ENCODE measurements at places on chromosomes 1 and 21.

DNA sequence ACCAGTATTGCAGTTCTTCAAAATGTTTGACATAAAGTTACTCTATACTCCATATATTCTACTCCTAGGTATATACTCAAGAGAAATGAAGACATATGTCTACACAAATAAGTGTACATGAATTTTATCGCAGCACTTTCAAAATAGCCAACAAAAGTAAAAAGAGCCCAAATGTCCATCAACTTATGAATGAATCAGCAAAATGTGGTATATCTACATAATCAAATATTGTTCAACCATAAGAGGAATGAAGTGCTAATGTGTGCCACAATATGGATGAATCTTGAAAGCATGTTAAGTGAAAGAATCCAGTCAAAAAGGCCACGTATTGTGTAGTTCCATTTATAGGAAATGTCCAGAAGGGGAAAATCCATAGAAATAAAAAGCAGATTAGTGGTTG is 98.6 kb upstream of the F3 start:
- no peak for DNase-seq

- DNase-seq: no peak
Observed at GRCh38 chr1:60367532-60367931, 294.0 kb upstream of the C1orf87 start.

DNA sequence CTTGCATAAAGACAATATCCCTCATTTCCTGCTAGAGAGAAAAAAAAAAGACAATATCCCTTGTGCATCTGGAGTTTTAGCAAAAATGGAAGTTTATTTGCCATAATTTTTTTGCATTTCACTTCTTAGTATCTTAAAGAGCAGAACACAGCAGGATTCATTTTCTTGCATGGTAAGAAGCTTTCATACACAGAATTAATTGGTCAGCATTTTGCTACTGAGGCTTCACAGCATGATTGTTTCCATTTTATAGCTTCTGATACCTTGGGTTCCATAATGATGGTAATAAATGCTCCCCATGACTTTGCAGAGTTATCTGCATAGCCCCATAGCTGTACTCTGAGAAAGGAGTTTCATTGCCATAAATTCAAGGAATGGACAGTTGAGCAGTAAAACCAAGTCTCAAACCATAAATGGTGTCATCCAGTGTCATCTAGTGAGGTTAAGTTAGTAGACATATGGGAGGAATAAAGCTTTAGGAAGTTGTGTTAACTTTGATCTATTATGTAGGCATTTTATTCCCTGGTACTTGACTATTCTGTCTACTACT is 88.8 kb upstream of the PLD5 start:
- no peak for DNase-seq

DNA sequence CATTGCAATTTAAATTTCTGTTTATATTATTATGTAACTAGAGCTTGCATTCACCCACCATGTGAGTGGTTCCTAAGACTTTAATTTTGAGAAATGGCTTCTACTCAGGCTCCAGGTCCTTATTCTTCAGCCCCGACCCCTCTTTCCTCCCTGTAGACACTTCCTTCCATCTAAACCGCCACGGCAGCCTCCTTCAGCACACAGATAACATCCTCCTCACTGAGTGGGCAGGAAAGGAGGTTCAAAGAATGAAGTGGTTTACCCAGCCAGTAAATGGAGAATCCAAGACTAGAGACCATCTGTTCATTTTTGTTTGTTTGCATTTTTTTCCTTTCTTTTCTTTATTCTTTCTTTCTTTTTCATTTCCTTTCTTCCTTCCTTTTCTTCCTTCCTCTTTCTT is 37.1 kb upstream of the SOD1 start:
- DNase-seq: no peak

All from activated CD4-positive, alpha-beta memory T cell treated with anti-CD3 and anti-CD28 coated beads for 36 hours (primary cell).